ENCODE measurements at places on chromosomes 7 and 10.

DNA sequence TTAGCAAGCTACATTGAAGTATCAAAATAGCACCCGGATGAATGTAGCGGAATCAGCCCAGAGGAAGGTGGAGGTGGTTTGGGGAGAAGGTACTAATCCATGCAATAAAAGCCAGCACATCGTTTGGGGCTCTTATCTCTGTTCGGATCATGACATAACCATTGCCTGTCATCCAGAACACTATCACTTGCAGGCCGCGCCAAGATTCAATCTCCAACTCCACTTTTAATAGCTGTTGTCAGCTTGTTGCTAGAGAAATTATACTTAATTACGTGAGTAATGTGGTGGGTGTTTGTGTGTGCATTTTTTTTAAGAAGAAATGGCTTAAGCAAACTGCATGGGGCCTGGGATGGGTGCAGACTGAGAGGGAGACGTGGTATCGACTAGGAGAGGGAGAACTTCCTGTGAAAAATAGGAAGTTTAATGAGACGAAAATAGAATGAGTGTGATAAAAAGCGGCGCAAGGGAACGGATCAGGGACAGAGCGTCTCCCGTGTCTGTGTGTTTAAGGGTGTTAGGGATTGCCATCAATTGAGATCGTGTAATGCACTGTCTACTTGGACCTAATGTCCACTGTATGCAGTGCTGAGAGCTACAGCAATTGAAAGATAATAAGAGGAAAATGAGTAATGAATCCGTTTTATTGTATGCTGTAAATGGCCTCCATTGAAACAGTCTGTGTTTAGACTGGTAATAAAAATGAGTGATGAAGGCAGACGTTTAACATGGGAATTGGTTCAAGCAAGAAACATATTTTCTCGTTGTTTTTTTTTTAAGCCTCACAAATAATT lies 27.6 kb upstream of the SFMBT2 start:
- H3K36me3 ChIP-seq: no peaks in the 10 kb centered on the region
- H3K4me1 ChIP-seq: peaks cover 7% of the 10 kb centered on the region
- no peak overlapping the region for H3K4me3 ChIP-seq

- H3K36me3 ChIP-seq: no peaks in the 10 kb centered on the region
- DNase-seq: no peak
- no peak overlapping the region for H3K4me3 ChIP-seq
- H3K4me1 ChIP-seq: no peaks in the 10 kb centered on the region
- H3K27ac ChIP-seq: no peak overlapping the region
Measured at GRCh38 chr10:126950401-126951105, 45.3 kb downstream of the DOCK1 start.

DNA sequence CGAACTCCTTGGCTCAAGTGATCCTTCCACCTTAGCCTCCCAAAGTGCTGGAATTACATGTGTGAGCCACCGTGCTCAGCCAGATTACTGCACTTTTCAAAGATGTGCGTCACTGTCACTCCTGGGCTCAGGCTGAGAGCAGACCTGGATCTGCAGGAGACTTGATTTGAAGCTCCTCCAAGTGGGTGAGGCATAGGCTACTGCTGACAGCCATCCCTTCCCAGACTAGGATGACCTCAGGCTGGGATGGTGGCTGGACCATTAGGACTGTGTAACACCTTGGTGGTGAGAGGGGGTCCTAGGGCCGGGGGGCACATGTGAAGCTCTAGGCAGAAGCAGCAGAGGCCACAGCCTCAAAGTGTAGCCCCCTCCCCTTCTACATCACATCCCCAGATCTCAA lies 8.2 kb upstream of the SRRM3 start:
- peaks cover 4% of the 10 kb centered on the region for H3K27me3 ChIP-seq
- no peak overlapping the region for H3K4me3 ChIP-seq
- H3K36me3 ChIP-seq: no peaks in the 10 kb centered on the region
- no peak overlapping the region for H3K27ac ChIP-seq
- DNase-seq: no peak

DNA sequence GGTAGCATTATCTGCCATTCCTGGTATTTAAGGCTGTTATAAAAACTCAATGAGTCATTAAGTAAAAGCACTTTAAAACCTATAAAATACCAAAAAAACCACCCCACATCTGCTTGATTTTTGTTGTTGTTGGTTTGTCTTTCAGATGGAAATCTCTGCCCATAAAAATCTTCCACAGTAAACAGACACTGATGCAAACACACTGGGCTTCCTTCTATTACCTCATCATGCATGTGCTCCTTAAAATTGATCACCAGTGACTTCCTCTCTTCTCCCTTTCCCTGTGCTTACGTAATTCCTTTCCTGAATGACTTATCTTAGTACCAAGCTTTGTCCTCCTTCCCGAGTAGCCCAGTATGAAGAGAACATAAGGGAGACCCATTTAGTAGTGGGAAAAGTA lies 167.2 kb downstream of the EVX1 start:
- no peak overlapping the region for H3K27ac ChIP-seq
- H3K27me3 ChIP-seq: peaks cover 19% of the 10 kb centered on the region
- no peaks in the 10 kb centered on the region for H3K36me3 ChIP-seq
- H3K4me1 ChIP-seq: no peaks in the 10 kb centered on the region

GRCh38 chr10:127848226-127848625 lies 44.5 kb downstream of the CLRN3 start:
- DNase-seq: no peak
- no peaks in the 10 kb centered on the region for H3K4me1 ChIP-seq
- H3K27me3 ChIP-seq: peaks cover 2% of the 10 kb centered on the region
- H3K4me3 ChIP-seq: no peak overlapping the region
- no peaks in the 10 kb centered on the region for H3K36me3 ChIP-seq

DNA sequence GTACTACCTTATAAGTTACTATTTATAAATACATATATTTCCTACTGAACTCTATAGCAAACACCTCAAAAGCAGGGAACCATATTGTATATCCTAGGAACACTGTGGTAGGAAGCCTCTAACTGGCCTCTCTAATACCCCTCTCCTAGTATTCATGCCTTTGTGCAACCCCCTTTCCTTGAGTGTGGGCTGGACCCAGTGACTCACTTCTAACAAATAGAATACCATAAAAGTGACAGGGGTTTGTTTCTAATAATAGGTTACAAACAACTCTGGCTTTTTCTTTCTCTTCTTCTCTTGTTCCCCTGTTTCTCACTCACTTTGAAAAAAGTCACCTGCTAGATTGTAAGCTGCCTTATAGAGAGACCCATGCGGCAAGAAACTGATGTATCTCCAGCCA lies 51.6 kb upstream of the MACC1 start:
- H3K27me3 ChIP-seq: no peaks in the 10 kb centered on the region
- no peaks in the 10 kb centered on the region for H3K36me3 ChIP-seq
- no peak overlapping the region for H3K4me3 ChIP-seq
- DNase-seq: no peak

GRCh38 chr10:53325066-53325465 lies 552.5 kb upstream of the MBL2 start:
- no peak for DNase-seq
- H3K4me1 ChIP-seq: no peaks in the 10 kb centered on the region
- H3K4me3 ChIP-seq: no peak overlapping the region
- no peaks in the 10 kb centered on the region for H3K36me3 ChIP-seq
